ENCODE measurements at places on chromosomes 6 and 20.

GRCh38 chr6:20333721-20334269 lies 67.9 kb upstream of the E2F3 start:
- no peak for DNase-seq

- DNase-seq: peak; percentile 51
Measured at GRCh38 chr6:56570413-56571359, 72.0 kb downstream of the DST start.

- no peak for DNase-seq
Measured at GRCh38 chr6:131060311-131060710, 2.7 kb downstream of the EPB41L2 start.

- no peak for DNase-seq
Measured at GRCh38 chr6:33243476-33243875, 28.2 kb downstream of the VPS52 start.

DNA sequence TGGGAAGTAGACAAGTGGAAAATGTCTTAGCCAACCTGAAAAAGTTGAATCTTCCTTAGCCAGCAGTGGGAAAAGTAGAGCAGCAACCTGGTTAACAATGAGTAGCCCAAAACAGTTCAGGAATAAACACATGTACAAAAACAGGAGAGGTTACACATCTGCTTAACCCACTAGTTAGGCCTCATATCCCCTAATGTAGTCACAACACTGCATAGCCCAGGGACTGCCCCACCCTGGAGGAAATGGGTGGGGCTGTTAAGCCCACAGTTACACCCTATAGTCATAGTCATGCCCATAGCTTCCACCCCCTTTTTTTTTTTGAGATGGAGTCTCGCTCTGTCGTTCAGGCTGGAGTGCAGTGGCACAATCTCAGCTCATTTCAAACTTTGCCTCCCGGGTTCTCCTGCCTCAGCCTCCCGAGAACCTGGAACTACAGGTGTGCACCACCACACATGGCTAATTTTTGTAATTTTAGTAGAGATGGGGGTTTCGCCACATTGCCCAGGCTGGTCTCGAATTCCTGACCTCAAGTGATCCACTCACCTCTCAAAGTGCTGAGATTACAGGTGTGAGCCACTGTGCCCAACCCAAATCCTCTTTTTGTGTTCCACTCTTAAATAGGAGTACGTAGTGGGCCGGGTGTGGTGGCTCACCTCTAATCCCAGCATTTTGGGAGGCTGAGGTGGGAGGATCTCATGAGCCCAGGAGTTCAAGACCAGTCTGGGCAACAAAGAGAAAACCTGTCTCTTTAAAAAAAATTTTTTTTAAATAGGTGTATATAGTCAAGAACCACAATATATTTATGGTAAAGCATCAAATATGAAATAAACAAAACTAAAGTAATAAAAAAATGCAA lies 24.5 kb downstream of the ILRUN start:
- DNase-seq: peak; percentile 29

DNA sequence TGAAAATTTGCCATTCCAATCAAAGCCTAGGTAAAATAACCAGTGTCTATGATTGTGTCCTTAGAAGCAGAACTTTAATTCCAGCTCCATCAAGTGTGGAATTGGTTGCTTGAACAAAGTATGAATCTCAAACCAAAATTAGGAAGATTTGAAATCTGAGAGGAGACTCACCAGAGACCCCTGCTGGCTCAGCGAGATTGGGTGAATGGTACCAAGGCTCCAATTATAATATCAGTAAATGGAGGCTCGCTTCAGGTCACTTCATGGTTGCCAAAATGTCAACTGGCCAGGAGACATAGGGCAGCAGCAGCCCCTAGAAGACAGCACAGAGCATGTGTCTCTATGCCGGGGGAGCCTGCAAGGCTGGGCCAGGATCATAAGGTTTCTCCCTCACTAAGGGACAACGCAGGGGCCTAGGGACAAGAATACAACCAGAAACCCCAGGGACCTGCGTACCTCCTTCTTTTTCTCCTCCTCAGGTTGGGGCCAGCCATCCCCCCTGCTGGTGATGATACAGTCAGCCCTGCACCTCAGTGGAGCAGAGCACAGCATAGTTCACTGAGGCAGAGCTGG lies 14.0 kb downstream of the RBL1 start:
- no peak for DNase-seq

DNA sequence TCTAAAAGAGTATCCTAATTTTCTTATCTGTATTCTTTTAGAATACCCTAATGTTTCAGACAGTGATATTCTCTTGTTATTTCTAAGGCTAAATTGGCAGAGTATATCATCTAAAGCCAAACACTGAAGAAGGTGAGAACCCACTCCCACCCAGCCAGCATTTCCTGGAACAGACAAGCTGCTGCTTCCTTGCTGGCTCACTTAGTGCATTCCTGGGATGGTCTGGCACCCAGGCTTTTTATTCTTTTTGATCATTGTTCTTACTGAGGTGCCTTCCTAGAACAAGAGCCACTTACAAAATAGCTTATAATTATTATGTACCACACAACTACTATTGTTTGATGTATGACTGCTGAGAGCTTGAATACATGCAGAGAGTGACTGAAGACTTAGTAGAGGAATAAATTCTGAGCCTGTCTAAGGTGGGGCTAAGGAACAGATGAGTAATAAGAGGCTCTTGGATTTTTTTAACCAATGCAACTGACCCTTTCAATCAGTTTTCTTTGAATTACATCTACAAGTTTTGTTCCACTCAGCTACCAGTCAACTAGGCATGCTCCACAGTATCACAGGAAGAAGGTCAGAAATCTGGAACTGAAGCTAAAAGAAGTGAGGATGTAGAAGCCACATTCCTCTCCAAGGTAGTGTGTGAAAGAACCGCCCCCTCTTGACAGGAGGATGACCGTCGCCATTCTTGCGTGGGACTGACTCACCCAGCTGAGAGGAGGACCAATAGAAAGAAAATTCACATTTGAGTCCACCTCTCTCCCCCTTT lies 30.1 kb downstream of the PRPH2 start:
- DNase-seq: no peak

GRCh38 chr20:11235058-11235457 lies 561.3 kb upstream of the JAG1 start:
- no peak for DNase-seq

- peak; percentile 96 for DNase-seq
Measured at GRCh38 chr6:74069089-74069581, 373.1 kb downstream of the CD109 start.

DNA sequence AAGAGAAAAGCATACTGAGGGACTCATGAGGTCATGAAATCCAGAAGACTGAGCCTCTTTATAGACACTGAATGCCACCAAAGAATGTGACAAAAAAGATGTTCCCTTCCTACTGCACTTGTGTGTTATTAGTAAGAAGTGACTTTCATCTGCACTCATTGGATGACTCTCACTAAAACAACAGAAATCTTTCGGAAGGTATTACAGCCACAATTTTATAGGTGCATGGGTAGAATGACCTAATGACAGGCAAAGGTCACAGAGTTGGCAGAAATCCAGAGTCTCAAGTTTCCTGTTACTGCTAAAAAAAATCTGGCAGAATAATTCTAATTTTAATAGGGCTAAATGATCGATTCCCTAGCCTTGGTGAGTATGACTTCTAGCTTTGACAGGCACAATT lies 13.3 kb downstream of the PKHD1 start:
- DNase-seq: no peak
